ENCODE measurements at places on chromosomes 16 and 17.

GRCh38 chr17:16909472-16910246 is 62.3 kb downstream of the TNFRSF13B start:
- no peak for DNase-seq

- no peak for DNase-seq
These were observed 170.9 kb downstream of the RAB11FIP4 start for GRCh38 chr17:31562376-31562840.

- DNase-seq: no peak
These were observed 67.1 kb upstream of the DOC2B start for GRCh38 chr17:248337-249235.

GRCh38 chr17:74113326-74113725 is 90.2 kb upstream of the RPL38 start:
- no peak for DNase-seq

GRCh38 chr17:1438593-1439083 is 17.4 kb downstream of the CRK start:
- DNase-seq: no peak
